ENCODE measurements at places on chromosomes 2 and 18. TPM values are rescaled to one million over a fixed set of nuclear protein-coding genes. Genes with fewer than 3 reads are reported as not detected.

Gene HS1BP3
- 7.9 TPM for total RNA-seq

Gene CTAGE1
- not detected for total RNA-seq

Gene MALL
- total RNA-seq: not detected

Gene MYO5B
- total RNA-seq: 0.41 TPM

Gene MAPK4
- total RNA-seq: not detected

Gene LMAN2L
- total RNA-seq: 6.3 TPM

Gene ZNF513
- 10.7 TPM for total RNA-seq

Gene ABHD1
- 0.56 TPM for total RNA-seq

Gene PSD4
- 305 TPM for total RNA-seq

Gene STK39
- total RNA-seq: 43.1 TPM

Gene STPG4
- not detected for total RNA-seq

Gene SCTR
- total RNA-seq: not detected

Gene ALPP
- 0.16 TPM for total RNA-seq

Gene ALLC
- total RNA-seq: not detected

Gene SDC1
- 0.41 TPM for total RNA-seq

- no peak for DNase-seq
Observed at GRCh38 chr2:169661265-169661664, 32.9 kb downstream of the CFAP210 start.

DNA sequence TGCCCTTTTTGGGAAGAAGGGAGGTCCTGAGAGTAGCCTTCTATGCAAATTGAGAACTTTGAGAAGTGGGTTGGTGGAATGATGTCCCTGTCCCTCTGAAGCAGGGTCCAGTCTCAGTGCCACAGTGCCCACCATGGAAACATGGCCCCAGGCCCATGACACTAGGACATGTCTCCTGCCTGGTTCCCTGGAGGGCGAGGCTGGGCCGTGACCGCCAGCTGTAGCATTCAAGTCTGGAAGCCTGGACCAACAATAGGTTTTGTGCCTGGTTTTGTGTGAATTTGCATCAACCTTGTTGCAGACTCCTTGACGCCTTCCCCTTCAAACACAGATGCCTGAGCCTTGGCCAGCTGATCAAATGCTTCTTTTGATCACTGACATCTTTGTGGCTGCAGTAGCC is 27.5 kb downstream of the ARID5A start:
- no peak for DNase-seq

GRCh38 chr18:12960853-12961397 is 13.1 kb downstream of the SEH1L start:
- no peak for DNase-seq

DNA sequence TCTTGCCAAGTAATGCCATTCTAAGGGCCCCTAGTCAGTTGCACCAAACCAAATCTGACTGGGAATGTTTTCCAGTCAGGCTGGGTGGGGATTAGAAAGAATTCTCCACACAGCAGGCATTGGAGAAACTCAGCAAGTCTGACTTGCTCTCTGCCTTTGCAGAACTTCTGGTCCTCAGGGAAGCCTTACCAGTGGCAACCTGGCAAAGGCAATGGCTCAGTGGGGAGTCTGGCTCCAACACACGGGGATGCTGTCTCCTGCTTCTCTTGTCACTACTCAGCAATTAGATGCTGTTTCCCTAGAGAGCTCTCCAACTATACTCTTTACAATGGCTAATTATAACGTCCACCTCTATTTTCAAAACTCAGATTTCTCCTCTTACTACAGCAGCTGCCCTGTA is 810.7 kb downstream of the LRRTM4 start:
- DNase-seq: no peak

- DNase-seq: no peak
Observed at GRCh38 chr2:207970147-207970825, 55.0 kb downstream of the PLEKHM3 start.

DNA sequence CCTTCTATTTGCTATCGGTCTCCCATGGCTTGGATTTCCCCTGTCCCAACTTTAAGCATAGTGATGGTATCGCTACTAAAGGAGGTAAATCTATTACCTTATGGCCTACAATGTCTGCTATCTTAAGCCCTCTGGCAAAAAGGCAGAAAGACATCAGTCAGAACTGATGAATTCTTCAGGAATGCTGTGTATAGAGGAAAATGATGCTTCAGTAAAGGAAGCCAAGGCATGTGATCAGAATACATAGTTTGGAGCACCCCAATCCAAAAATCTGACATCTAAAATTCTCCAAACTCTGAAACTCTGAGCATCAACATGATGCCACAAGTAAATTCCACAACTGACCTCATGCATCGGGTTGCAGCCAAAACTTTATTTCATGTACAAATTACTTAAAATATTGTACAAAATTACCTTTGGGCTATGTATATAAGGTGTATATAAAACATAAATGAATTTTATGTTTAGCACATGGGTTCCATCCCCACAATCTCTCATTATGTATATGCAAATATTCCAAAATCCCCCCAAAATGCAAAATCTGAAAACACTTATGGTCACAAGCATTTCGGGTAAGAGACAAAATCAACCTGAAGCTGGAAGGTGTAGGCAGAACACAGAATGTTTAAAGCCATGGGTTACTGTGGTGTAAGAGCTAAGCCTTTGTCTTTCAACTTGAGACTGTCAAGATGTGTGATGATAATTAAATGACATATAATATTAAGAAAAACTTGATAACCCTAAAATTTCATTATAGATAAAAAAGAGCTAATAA is 66.2 kb downstream of the CUL3 start:
- no peak for DNase-seq

DNA sequence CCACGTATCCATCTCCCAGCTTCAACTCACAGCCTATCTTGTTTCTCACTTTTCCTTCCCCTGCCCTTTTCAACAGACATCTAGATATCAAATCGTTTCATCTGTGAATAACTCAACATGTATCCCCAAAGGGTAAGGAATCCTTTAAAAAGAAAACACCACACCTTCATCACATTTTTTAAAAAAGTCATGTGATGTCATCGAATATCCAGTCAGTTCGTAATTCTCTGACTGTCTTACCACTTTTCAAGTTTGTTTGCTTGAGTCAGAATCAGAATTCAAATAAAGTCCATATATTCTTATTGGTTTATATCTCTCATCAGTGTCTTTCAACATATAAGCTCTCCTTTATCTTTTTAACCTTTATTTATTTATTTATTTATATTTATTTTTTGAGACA is 5.4 kb upstream of the LONRF2 start:
- no peak for DNase-seq

GRCh38 chr2:113842919-113843736 is 46.8 kb upstream of the ACTR3 start:
- no peak for DNase-seq

DNA sequence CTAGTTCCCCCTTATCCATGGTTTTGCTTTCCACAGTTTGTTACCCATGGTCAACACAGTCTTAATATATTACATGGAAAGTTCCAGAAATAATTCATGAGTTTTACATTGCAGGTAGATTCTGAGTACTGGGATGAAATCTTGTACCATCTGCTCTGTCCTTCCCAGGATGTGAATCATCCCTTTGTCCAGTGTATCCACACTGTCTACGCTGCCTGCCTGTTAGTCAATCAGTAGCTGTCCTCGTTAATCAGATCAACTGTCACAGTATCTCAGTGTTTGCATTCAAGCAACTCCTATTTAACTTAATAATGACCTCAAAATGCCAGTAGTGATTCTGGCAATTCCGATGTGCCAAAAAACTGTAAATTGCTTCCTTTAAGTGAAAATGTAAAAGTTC is 76.3 kb downstream of the DYNC1I2 start:
- DNase-seq: no peak

- DNase-seq: no peak
Observed at GRCh38 chr2:143683977-143684376, 554.8 kb downstream of the ARHGAP15 start.

DNA sequence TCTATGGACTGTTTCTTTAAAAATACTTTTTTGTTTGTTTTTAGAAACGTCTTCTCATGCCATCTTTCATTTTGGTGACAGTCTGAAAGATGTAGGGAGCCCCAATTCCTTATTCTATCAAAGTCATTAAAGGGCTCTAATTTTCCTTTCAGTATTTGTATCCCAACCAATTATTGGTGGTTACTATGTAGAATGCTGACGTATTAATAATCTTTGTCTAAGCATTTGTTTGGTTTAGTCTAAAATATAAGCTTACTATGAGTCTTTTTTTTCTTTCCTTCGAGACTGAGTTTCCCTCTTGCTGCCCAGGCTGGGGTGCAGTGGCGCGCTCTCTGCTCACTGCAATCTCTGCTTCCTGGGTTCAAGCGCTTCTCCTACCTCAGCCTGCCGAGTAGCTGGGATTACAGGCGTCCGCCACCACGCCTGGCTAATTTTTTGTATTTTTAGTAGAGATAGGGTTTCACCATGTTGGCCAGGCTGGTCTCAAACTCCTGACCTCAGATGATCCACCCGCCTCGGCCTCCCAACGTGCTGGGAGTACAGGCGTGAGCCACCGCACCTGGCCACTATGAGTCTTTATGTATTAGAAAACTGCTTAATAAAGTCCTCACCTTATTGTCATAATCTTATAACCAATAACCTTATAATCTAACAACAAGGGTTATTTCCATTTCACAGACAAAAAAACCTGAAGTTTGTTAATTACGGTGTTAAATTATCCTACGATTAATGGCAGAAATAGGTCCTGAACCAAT is 849 bp upstream of the VRK2 start:
- DNase-seq: no peak

- no peak for DNase-seq
Observed at GRCh38 chr2:120302301-120302700, 43.6 kb upstream of the INHBB start.

DNA sequence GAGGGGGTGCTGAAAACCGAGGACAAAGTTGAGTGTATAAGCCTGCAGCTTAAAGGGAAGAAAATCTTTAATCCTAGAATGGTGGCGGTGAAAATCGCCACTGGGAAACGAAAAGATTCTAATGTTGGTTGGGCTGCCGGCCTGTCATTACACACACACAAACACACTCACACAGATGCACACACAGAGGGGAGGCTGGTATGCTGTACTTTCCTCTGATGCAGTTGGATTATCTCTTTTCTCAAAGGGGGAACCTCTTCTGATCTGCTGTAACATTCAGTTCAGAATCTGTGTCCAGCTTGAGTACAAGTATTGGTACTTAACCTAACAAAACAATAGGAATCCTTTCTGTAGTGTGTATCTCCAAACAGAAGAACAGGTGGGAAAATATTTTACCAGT is 39.0 kb downstream of the ANXA4 start:
- DNase-seq: no peak

- DNase-seq: no peak
Observed at GRCh38 chr2:71718686-71719085, 265.3 kb downstream of the DYSF start.

GRCh38 chr2:68709421-68709911 is 25.1 kb upstream of the ARHGAP25 start:
- DNase-seq: no peak

- no peak for DNase-seq
Observed at GRCh38 chr18:8030201-8030600, 463.1 kb downstream of the PTPRM start.

- DNase-seq: no peak
Observed at GRCh38 chr2:103288696-103289095, 526.9 kb downstream of the TMEM182 start.

DNA sequence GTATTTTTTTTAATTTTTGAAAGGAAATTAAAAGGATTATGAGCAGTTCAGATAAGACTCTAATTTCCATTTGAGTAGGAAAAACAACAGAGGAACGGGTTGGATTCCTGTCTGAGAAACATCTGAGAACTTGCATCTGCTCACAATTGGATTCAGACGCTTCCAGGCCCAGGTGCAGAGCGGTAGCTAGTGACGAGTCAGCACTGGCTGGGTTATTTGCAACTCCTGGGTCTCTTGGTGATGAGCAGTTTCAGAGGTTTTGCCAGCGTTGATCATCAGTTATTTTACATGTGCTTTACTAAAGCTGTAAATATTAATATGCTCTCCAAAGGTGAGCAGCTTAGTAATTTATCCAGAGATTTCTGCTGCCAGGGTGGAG is 39.1 kb upstream of the B3GNT7 start:
- DNase-seq: no peak

DNA sequence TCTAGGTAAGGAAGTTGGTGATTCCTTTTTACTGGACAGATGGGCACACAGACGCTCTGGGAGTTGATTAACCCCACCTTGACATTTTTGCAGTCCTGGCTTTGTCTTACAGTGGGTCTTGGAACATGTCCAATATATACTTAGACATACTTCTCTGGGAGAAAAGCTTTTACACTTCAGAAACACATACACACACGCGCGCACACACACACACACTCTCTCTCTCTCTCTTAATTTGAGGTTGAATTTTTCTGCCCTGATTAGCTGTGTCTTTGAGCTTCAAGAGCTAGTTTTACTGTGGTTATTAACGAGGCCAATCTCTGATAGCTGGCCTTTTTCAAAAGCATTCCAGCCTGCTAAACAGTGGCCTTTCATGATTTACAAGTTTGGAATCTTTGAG is 215.0 kb downstream of the MYCN start:
- DNase-seq: no peak

DNA sequence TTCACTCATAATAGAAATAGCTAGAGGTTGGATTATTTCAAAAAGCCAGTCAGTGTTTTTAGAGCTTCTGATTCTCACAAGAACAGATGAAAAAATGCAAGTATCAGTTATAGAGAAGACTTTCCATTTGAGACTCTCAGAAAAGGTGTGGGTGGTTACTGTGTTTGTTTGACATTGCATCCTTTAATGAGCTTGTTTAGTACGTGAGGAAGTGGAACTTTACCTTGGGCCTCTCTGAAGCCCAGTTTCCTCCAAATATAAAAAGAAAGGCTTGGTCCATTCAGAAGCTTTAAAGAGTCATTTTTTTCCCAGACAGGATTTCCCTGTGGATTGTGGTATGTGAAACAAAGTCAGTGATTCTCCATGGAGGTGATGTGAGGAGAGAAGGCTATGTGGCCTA is 89.9 kb upstream of the RANBP2 start:
- DNase-seq: no peak

DNA sequence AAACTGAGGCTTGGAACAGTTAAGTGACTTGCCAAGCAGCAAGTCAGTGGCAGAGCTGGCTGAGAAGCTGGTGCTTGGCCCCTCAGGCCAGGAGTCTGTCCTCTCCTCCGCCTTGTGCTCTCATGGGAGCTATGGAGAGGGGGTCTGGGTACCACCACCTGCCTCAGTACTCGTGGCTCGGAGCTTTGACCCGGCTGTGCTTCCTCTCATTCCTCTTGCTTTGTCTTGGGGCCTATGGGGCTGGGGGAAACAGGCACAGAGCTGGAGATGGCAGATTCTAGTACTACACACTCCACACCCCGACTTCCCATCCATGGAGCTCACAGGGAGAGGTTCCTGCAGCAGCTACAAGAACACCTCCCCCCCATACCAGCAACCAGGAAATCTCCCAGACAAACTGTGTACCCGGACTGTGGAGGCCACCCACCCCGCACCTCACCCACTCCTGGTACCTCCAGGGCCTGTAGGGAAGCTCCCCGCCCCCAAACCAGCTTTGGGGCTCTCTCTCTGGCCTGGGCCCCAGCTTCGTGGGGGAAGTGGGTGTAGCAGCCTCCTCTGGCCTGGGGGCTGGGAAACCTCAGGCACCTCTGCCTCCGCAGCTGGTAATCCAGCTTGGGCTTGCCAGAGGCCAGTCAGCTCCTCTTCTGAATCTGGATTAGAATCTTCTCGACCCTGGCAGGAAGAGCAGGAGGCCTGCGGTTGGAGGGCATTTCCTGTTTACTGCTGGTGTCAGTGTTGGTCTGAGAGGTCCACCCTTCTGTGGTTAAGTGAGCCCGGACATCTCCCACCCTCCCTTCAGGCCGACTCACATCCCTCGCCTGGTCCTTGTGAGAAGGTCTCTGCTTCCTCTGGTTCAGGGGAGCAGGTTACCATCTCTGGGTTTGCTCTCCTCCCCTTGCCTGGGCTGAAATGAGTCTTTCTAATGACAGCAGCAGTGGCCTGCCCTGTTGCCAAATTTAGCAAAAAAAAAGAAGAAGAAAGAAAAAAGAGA is 22.3 kb upstream of the RHOB start:
- DNase-seq: no peak

- no peak for DNase-seq
Observed at GRCh38 chr2:86204458-86204857, 5.2 kb downstream of the MRPL35 start.
